ENCODE measurements at places on chromosomes 12 and 14.

DNA sequence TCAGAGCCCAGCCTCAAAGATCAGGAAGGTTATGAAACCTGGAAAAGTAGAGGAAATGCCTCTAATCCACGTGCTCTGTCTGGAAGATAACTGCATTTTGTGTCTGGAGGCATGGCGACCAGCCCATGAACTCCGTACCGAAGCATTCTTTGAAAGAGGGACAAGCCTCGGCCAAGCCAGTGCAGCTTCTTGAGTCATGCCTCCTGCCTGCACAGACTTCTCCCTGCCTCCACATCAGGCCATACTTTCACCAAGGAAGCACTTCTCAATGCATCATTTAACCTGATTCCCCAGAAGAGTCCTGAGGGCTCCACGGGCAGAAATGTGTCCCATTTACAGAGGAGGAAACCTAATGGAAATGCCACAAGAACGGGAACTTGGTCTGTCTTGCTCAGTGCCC lies 3.4 kb downstream of the ACTN1 start:
- DNase-seq = no peak

DNA sequence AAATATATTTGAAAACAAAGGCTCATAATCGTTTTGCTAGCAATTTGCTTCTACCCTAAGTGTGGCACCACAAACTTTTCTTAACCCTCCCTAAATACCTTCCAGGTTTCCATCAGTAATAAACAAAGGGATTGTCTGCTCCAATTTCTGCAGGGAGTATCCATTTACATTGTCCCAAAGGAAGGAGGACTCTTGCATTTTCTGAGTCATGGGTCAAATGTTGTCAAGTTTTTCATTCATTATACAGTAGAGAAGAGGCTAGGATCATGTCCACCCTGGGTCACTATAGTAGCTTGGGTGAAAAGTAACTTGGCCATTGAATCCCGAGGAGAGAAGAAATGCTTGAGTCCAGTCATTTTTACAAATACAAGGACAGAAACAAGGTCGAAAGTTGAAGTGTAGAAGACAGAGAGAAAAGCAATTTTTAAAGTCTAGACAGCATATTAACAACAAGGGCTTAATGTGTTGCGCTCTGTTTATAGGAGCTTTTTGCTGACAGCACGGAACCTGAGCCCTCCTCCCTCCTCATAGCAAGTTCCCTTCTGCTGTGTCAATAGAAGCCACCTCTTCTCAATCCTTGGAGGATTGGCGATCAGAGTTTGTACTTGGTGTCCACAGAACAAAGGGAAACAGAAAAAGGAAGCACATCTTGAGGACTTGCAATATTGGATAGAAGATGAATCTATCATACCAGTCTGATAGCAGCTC lies 53.1 kb downstream of the TMEM30B start:
- DNase-seq = no peak

- no peak for DNase-seq
Measured at GRCh38 chr12:19456176-19456575, 16.9 kb downstream of the AEBP2 start.

DNA sequence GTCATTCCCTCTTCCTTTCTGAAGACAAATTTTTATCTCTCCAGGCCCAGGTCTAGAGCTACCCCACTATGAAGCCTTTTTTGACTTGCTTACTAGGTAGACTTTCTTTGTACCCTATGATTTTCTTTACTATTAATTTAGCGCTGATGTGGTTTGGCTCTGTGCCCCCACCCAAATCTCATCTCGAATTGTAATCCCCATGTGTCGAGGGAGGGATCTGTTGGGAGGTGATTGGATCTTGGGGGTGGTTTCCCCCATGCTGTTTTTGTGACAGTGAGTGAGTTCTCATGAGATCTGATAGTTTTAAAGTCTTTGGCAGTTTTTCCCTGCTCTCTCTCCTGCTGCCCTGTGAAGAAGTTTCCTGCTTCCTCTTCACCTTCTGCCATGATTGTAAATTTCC lies 118.1 kb downstream of the SLC38A1 start:
- no peak for DNase-seq

DNA sequence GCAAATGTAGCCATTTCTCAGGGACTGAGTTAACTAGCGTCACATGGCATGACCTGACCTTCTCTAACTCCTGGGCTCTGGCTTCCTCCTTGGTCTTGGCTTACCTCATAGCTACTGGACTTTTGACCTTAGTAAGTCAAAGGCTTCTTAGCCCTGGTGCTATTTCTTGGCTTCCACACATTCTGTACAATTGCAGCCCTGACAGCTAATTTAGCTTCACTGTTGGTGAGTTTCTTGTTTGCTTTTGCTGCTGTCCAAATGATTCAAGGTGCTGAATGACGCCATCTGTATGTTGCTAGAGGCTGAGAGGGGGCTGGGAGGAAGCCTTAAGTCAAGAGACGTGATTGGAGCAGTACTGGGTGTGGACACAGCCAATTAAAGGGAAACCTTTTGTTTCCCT lies 202.7 kb downstream of the PRKD1 start:
- peak; percentile 30 for DNase-seq

GRCh38 chr12:49789992-49790391 lies 38.2 kb downstream of the NCKAP5L start:
- no peak for DNase-seq

DNA sequence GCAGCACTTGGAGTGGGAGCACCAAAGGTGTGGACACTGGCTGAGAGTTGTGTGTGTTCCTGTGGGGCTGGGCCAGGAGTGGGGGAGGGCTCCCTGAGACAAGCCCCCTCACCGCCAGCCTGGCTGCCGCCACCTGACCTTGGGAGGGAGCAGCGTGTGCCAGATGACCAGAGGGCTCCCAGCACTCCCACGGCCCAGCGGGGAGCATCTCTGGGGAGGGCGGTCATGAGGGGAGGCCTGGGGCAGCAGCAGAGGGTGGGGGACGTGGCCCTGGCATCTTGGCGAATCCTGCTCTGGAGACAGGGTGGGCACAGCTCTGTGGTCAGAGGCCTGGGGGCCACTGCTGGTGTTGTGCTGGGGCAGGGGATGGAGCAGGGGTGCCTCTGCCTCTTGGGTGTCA lies 10.7 kb downstream of the CEP170B start:
- no peak for DNase-seq

DNA sequence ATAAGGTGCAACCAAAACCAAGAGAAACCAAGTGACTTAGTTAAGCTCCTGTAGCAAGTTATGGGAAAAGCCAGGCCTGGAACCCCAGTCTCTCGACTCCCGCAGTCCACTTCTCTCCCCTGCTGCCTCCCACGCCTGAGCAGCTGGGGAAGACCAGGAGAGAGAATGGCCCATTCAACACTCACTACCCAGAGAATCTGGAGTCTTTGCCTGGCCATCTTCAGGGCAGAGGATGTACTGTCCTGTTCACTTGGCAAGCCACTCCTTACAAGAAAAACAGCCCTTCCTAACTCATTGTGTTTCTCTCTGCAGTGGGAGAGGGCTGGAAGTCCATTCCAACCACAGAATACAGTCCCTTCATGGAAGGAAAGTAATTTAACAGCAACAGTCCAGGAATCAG lies 1.8 kb downstream of the PITPNM2 start:
- DNase-seq = no peak

DNA sequence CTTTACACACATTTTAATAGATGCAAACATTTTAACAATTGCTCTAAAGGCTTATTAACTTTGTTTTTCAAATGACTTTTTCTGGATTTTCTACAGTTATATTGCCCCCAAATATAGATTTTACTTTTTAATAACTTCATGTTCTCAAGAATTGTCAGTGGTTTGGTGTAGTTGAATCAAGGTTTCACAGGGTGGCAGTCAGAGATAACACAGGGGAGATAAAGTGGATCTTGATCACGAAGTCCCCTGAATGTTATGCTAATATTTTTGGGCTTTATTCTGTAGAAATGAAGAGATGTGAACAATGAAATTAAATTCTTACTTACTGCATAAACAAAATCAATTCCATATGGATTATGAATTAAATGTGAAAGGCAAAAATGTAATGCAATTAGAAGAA lies 248.1 kb downstream of the AEBP2 start:
- no peak for DNase-seq

Measured in ovary (tissue), 10 donors.